ENCODE measurements at places on chromosomes 2 and 18.

GRCh38 chr2:96762529-96763311 is 2.0 kb downstream of the CNNM4 start:
- no peak for DNase-seq

- no peak for DNase-seq
Observed at GRCh38 chr2:68738906-68739594, 4.4 kb downstream of the ARHGAP25 start.

DNA sequence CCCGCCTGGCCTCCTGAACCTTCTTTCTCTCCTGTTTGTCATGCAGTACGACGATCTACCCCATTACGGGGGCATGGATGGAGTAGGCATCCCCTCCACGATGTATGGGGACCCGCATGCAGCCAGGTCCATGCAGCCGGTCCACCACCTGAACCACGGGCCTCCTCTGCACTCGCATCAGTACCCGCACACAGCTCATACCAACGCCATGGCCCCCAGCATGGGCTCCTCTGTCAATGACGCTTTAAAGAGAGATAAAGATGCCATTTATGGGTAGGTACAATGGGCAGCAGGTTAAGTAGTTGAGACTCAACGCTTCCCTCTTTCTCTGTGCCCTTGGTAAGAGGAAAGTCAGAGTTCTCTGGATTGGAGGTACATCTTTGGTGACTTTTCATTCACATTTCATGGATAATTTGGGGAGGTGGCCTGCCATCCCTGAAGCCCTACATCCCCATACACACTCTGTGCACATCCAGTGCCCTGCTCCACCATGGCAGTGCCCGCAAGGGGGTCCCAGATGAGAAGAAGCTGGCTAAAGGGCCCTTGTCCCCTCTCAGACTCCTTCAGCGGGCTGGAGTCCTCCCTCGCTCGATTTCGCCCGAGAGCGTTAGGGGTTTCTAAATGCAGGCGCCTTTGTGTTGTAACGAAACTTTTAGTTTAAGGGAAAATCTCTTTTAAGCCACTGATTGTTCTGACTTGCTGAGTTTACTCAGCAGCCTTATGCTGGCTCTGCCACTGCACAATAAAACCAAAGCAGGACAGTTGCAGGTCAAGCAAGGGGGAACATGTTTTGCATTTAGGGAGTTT is 3.0 kb downstream of the MEIS1 start:
- DNase-seq = no peak

DNA sequence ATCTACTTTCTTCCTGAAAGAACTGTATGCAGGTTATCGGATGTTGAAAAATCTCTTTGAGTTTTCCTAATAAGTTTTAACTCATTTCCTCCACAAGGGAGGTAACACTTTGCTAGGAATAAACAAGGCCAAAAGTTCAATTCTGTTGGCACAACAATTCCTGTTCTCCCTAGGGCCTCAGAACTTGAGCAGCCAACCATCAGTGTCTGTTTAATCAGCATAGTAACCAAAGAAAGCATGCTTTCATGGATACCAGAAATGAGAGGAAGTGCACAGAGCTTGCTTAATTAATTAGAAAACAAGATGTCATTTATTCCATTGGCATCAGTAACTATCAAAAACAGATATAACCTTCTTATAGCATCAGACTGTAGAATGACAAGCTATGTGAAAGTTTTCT is 503.2 kb upstream of the CNTNAP5 start:
- DNase-seq = no peak

DNA sequence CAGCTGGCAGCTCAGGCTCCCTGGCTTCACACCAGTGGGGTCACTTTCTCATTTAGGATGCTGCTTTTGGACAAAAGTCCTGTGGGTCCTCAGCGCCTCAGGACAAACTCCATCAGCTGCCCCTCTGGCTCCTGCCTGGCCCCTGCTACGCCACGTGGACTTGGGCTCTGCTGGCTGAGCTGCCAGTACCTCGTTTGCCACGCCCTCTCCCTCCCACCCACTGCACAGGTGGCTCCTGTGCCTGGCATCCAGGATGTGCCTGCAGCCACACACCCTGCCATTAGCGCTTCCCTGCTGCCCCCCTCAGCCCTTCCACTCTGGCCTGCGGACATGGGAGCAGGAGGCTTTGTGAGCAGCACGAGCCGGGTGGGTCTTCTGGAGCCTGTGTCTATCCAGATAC is 118.9 kb downstream of the ZNF236 start:
- DNase-seq = no peak

DNA sequence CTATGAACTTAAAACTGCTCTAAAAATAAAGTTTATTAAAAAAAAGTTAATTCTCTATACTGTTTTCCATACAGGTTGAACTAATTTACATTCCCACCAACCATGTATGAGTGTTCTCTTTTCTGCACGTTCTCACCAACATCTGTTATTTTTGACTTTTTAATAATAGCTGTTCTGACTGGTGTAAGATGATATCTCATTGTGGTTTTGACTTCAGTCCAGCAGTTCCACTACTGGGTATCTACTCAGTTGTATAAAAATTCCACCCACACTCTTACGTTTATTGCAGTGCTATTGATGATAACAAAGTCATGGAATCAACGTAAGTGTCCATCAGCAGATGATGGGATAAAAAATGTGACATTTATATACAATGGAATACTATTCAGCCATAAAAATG is 33.7 kb downstream of the SPAG16 start:
- no peak for DNase-seq

GRCh38 chr2:59774821-59775433 is 778.5 kb downstream of the BCL11A start:
- peak; percentile 36 for DNase-seq

GRCh38 chr18:9101730-9102507 is 580 bp upstream of the NDUFV2 start:
- no peak for DNase-seq

DNA sequence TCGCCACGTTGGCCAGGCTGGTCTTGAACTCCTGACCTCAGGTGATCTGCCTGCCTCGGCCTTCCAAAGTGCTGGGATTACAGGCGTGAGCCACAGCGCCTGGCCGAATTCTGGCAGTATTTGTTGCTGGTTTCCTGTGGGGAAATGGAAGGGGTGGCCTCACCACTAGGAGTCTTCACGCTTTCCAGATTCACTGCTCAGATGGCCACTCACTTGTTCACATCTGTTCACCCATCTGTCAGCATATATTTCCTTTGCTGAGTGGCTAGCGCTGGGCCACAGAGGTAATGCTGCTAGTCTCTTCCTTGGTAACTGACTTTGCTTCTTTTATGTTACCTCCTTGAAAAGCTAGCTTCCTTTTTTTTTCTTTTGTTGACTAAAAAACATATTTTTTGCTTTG is 27.2 kb downstream of the TMEM177 start:
- no peak for DNase-seq

- DNase-seq = no peak
Observed at GRCh38 chr2:208488686-208489564, 82.3 kb downstream of the PTH2R start.

DNA sequence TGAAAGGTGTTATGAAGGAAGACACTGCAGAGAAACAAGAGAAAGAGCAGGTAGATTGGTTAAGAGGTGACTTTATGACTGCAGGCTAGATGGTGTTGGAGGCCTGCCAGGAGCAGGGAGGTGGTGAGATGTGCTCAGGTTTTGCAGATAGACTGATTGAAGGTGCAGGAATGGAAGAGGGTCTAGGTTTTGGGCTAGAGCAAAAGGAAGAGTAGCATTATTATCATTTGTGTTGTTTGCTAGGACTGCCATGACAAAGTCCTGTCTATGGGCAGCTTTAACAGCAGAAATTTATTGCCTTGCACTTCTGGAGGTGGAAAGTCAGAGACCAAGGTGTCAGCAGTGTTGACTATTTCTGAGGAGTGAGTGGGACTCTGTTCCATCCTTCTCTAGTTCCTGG is 172.9 kb upstream of the SOX11 start:
- no peak for DNase-seq

- DNase-seq = no peak
Observed at GRCh38 chr2:15889442-15890123, 50.8 kb upstream of the MYCN start.

- DNase-seq = no peak
Observed at GRCh38 chr18:76571689-76572088, 76.6 kb upstream of the ZNF516 start.

DNA sequence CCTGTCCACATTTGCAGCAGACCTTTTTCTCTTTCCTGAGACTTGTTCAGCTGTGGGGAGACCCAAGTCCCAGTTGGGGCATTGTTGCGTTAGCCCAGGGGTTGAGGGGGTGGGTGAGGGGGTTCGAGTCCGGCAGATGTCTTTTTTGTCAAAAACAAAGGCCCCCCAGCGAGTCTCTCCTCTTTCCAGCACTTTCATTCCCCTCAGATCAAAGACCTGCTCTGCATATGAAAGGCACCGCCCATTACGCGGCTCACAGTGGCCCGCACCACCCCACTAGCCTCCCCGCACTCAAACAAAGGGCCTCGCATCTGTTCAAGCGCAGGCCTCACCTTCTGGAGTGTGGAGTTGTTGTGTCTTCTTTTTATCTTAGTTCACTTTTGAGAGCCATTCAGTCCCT is 25.2 kb downstream of the TRABD2A start:
- DNase-seq = no peak

DNA sequence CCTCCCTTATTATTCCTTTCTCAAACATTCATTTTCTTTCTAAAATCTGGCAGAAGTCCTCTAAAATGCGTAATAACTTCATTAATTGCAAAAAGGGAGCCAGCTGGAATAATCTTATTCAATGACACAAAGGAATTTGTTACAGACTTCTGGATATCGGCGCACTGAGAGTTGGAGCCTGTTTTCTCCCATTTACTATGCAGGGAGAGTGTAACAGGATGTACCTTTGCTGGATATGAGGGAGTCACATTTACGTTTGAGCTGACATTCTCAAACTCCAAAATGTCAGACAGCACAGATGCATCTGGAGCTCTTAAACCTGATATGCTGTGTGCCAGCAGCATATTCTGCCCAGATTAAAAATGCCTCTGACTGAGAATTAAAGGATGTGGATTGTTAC is 275.3 kb downstream of the TMX3 start:
- no peak for DNase-seq

GRCh38 chr18:77223653-77224052 is 26.0 kb upstream of the GALR1 start:
- no peak for DNase-seq

DNA sequence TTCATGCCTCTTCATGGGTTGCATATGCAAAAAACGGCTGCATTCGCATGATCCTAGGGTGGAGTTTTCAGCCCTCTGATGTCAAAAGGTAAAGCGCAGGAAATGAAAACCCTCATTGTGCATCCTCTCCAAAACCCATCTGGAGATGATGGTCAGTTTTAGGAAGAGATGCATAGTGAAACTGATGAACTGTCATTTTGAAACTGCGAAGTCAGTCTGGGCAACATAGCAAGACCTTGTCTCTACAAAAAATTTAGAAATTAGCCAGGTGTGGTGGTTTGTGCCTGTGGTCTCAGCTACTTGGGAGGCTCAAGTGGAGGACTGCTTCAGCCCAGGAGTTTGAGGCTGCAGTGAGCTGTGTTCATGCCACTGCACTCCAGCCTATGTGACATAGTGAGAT is 2.5 kb upstream of the TTLL4 start:
- no peak for DNase-seq

DNA sequence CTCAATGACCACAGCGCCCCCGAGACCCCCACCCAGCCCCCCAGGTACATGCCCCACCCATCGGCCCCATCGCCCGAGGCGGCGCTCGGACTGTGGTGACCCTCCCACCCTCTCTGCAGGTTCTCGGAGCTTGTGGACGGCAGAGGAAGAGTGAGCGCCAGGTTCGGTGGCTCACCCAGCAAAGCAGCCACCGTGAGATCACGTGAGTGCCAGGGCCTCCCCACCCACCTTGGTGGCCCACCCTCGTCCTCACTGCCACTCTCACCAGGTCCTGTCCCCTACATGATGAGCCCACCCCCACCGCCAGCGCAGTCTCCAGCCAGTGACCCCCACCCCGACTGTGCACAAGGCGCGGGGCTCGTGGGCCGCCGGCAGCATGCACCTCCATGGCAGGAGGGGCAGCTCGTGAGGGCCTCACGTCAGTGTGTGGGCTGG is 30.4 kb downstream of the MTERF4 start:
- peak; percentile 11 for DNase-seq

GRCh38 chr2:27893006-27893405 is 2.5 kb downstream of the BABAM2 start:
- no peak for DNase-seq

DNA sequence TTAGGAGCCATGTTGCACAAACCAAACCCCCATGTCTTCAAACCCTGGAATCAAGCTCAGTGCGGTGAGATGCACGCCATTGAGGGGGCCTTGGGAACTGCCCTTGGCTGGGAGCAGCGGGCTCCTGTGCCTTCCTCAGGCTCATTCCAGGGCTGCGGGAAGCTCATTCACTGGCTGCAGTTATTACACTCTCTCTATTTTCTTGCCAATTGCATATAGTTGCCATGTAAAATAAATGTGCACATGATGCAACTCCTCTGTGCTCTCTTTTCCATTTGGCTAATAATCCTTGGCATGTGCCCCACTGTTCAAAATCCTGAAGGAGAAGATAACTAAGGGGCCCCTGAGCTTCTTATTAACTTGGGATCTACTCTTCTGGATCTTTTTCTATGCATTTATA is 74.7 kb downstream of the KCTD1 start:
- DNase-seq = no peak

- no peak for DNase-seq
Observed at GRCh38 chr2:156057647-156058046, 274.9 kb downstream of the NR4A2 start.

DNA sequence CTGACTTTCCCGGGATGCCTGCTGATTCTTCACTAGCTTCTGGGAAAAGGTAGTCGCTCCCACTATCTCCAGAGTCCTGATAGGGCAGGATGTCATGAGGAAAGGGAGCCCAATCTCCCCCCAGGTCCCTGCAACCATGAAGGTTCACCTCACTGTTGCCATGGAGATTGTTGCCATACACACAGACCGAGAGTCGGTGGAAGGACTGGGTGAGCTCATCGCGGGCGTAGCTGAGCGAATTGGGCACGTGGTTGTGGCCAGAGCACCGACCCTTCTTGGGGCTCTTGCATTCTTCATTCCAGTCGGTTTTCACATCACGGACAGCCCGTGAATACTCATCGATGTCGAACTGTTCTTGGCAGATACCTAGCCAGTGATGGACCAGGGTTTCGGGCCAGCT is 97.4 kb downstream of the MEP1B start:
- no peak for DNase-seq

GRCh38 chr2:104874230-104874629 is 20.3 kb downstream of the POU3F3 start:
- DNase-seq = no peak

DNA sequence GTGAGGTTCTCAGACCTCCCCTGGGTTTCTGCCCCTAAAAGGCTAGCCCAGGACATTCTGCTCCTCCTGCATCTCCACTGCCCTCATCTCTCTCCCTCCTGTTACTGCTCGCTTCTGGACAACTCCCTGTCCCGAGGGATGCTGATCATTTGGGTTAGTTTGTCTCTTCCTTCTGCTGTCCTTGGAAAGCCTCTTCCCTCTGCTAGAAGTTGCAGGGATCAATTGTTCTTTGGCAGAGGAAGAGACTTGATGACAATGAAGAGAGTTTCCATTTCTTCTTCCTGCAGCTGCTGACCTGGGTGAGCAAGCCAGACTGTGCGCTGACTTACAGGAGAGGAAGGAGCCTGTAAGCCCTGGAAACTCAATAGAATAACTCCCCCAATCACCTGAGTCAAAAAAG is 68.9 kb downstream of the RDH14 start:
- DNase-seq = no peak

Measured in testis (tissue), 5 donors.